Right ventricle myocardium superior (tissue), 1 donor: ENCODE measurements at places on chromosomes 16 and 17.

DNA sequence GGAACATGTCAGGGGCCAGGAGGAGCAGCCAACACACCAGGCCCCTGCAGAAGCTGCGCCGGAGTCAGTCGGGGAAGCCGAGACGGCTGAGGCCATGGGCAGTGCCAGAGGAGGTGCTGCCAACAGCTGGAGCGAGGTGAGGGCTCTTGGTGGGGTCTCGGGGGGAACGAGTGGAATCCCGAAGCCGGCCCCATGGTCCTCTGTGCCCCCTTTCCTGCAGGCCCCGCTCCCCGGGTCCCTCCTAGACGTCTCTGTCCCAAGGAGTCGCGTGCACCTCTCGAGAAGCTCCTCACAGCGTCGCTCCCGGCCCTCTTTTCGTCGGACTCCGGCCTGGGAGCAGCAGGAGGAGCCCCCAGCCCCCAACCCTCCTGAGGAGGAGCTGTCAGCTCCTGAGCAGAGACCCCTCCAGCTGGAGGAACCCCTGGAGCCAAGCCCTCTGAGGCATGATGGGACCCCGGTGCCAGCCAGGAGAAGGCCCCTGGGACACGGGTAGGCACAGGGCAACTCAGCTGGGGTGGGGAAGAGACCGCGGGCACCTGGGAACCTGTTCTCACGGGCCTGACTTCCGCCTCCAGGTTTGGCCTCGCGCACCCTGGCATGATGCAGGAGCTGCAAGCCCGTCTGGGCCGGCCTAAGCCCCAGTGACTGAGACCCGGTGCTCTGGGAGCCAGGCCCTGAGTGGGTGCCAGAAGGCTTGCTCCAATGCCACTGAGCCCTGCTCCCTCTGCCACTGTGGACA, 3.6 kb downstream of the APOBR start:
- DNase-seq: no peak

DNA sequence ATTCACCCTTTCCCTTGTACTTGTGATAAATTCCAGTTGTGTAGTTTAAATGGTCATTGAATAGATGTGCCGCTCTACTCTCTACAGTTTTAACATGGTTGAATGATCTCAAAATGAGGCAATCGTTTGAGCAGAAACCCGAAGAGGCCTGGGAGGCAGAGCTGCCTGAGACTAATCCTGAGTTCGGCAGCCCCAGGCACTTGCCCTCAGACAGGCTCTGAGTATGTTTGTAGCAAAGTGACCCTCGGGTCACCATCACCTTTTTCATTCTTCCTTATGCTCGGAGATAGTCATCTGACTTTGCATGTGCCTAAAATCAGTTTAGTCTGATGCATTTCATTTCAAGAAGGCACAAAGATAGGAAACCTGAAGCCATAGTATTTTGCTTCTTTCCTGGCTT, 184.0 kb upstream of the RBFOX1 start:
- DNase-seq: no peak

DNA sequence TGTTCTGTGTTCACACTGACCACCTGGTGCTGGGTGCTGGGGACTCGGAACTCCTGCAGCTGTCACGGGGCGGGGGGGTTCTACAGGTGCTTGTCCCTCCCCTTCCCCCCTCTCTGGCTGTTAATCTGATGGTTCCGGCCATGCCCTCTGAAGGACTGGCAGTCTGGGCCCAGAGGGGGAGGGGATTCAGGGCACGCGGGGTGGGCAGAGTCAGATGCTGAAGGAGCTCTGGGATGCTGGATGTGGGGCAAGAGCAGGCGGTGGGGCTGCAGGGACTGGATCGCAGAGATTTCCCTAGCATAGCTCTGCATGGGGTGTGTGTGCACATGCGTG, 5.4 kb upstream of the TBX21 start:
- no peak for DNase-seq

DNA sequence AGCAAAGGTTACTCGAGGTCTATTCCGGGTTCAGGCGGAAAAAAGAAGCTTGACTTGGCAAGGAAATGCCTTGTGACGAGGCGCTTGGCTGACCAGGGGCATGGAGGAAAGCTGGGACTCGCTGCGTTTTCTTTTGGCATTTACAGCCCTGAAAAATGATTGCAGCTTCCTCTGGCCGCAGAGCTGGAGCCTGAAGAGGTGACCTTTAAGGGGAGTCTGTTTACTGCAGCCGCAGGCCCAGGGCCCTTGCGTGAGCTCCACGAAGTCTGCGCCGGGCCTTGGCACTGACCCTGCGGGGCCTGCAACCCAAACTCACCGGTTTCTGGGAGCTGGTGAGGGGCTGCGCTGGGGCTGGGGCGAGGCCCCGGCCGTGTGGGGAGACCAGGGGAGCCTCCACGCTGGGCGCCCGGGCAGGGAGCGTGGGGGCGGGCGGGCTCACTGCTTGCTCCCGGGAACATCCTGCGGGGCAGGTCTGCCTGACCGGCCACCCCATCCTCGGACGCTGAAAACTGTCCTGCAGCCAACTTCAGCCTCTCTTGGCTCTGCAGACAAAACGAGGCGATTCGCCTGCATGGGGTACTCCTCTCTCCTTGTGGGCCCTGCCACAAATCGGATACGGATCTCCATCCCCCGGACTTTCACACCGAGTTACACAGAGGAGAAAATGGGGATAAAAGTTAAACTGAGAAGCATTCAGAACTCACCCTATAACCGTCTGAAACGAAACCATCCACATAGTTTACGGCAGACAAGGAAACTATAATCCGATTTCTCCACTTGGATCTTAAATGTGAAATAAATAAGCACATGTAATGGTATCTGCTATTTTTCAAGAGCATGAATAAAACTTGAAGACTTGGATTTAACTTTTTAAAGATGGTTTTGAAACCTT, 206.3 kb upstream of the FOXF1 start:
- no peak for DNase-seq

- no peak for DNase-seq
These were observed 2.8 kb downstream of the TSR3 start for GRCh38 chr16:1348926-1349325.

- no peak for DNase-seq
These were observed 626 bp downstream of the PELP1 start for GRCh38 chr17:4703330-4703691.

DNA sequence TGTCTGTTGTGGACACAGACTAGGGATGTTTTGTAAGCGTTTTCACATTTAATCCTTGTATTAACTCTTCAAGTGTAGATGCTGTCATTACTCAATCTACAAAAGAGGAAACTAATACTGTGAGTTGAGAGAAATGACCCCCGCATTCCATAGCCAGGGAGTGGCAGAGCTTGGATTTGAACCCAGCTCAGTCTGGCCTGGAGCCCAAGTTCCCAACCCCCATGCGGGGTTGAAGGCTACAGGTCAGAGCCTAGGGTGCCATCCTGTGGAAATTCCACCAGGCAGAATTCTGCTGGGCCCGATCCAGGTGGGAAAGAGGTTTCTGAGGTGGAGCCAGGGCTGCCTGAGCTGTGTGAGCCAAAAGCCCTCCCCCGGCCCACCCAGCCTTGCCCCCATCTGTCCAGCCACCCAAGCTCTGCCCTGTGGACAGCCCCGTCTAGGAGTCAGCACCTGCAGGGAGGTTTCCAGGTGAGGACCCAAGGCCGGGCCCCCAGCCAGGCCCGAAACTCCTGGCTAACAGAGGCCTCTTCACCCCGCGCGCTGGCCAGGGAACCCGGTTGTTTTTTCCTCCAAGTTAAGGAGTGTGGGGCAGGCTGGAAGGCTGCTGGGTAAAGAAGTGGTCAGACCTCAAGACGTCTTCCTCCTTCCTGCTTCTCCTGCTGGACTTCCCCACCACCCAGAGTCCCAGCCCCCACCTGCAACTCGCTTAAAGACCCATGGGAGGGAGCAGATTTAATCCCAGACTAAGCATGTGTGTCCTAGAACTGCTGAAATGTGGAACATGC, 5.7 kb downstream of the MMP15 start:
- DNase-seq: no peak

DNA sequence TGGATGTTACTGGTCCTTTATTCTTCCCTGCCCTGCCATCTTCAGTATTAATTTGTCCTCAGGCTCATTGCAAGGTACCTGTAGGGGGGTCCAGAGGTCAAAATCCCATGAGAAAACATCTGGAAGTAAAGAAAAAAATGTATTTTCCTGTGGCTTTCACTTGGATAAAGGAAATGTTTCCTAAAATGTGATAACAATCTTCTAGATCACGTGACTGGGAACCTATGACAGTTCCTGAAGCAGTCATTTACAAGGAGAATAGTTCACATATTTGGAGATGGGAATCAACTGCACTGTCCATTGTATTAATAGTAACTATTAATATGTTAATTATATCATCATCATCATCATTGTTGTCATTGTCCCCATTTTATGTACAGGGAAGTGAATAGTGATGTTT, 915.1 kb upstream of the EEF2KMT start:
- DNase-seq: no peak

GRCh38 chr17:51971121-51971520, 187.4 kb downstream of the CA10 start:
- no peak for DNase-seq

GRCh38 chr17:73211745-73212144, 18.9 kb downstream of the COG1 start:
- no peak for DNase-seq

GRCh38 chr17:49484588-49484987, 10.5 kb upstream of the NGFR start:
- no peak for DNase-seq

GRCh38 chr16:87611456-87611855, 9.1 kb downstream of the JPH3 start:
- no peak for DNase-seq

DNA sequence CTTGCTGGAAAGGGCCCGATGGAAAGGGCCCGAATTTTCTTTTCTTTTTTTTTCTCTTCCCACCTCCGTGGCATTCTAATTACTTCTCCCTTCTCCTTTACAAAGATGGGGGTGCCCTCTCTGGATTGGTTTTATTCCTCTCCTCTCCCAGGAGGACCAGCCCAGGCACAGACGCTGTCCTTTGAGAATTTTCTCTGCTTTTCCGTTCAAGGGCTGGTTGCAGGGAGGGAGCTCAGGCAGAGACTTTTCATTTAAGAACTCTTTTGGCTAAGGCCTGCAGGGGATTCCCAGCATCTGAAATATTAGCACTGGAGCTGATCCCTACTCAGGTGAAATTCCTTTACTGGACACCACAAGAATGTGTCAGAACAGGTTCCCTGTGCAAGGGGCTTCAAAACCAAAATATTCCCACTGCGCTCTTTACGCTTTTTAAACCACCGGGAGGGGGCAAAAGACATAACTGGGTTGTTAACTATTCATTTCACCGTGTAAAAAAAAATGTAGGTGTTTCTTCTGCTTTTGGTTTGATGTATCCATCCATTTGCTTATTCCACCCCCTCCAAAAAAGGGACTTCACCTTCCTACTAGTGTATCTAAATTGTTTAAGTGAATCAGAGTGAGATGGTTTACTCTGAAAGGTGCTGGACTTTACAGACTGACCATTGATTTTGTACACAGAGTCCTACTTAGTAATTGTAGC, 1.4 kb downstream of the NFAT5 start:
- DNase-seq: no peak
